ENCODE measurements at places on chromosomes 1 and 21.

DNA sequence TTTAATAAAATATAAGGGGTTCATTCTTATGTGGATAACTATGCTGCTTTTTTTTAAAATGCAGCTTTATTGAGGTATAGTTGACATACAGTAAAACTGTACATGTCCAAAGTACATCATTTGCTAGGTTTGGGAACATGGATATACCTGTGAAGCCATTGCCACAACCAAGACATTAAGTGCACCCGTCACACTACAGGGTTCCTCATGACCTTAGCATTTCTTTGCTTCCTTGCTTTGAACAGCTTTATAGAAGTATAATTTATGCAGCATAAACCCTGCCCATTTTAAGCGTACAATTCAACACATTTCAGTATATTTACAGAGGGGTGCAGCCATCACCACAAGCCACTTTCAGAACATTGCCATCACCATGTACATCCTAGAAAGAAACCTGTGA, 26.3 kb downstream of the FHAD1 start:
- DNase-seq = no peak

GRCh38 chr1:81231729-81232038, 569.0 kb upstream of the ADGRL2 start:
- DNase-seq = no peak

GRCh38 chr1:179867493-179868330, 9.9 kb downstream of the TOR1AIP2 start:
- DNase-seq = peak; percentile 15

DNA sequence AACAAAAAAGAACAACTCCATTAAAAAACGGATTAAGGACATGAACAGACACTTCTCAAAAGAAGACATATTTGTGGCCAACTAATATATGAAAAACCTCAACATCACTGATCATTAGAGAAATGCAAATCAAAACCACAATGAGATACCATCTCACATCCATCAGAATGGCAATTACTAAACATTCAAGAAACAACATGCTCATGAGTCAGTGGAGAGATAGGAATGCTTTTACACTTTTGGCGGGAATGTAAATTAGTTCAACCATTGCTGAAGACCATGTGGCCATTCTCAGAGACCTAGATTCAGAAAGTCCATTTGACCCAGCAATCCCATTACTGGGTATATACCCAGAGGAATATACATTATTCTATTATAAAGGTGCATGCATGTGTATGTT, 1442.6 kb upstream of the B3GALT2 start:
- no peak for DNase-seq

DNA sequence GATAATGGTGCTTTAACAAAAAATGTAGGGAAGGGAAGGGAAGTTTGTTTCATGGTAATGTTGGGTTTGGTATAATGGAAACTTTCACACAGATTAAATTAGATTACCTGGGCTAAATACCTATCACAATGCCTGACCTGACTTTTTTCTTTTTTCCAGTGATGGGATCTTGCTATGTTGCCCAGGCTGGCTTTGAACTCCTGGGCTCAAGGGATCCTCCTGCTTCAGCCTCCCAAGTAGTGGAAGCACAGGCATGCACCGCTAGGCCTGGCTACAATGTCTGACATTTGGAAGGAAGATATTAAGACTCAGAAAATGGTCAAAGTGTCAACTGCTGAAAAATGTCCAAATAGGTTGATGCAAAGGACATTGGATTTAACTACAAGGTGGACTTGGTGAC, 67.4 kb downstream of the KCNK1 start:
- DNase-seq = no peak

GRCh38 chr1:151545542-151545941, 5.4 kb downstream of the TUFT1 start:
- no peak for DNase-seq

DNA sequence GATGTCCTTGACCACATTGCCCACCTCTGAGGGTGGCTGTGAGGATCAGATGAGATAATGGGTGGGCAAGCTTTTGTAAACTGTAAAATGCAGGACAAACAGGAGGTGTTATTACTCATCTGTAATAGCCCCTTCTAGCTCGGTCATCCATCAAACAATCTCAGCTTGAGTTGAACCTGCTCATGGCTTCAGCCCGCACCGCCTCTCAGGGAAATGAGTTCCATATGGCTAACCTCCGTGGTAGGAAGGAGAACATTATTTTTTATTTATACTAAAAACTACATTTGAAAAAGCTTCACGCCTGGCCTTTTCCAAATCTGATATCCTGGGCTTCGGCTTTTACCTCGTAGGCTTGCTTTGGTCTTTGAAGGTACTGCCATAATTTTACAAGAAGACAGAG, 116.2 kb upstream of the USP24 start:
- DNase-seq = no peak

GRCh38 chr21:32356874-32357395, 35.9 kb downstream of the URB1 start:
- no peak for DNase-seq

- DNase-seq = no peak
These were observed 16.4 kb upstream of the KANK4 start for GRCh38 chr1:62335656-62336055.

DNA sequence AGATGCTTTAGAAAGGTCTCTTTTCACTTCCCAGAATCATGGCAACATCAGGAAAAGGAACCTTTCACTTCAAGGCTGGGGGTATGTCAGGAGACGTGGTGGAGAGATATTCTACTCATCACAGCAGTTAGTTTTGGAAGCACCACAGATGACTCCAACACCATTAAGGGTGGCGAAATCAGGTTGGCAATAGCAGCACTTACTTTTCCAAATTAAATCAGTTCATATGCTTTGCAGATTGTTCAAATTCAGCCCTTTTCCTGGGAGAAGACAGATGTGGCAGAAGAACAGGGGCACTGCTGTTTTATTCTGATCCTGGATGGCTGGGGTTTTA, 79.0 kb downstream of the RUNX1 start:
- DNase-seq = no peak

DNA sequence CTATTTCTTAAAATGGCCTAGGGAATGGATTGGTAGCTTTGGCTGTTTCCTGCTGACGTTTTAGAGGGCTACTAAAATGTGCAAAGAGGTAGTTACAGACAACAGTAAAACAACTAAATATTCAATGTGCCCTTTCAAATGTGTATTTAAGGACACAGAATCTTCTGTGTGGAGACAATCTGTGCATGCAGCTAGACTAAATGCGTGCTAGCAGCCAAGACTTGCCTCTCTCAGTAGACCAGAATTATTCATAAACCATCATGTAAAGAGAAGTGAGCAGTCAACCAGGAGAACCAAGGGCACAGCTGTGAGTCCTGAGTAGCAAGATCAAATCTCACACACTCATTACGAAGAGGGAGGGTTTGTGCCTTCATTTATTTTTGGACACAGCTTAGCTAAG, 160.2 kb upstream of the GREM2 start:
- DNase-seq = no peak

- peak; percentile 27 for DNase-seq
These were observed 110.8 kb downstream of the LACTBL1 start for GRCh38 chr1:22861764-22862440.

DNA sequence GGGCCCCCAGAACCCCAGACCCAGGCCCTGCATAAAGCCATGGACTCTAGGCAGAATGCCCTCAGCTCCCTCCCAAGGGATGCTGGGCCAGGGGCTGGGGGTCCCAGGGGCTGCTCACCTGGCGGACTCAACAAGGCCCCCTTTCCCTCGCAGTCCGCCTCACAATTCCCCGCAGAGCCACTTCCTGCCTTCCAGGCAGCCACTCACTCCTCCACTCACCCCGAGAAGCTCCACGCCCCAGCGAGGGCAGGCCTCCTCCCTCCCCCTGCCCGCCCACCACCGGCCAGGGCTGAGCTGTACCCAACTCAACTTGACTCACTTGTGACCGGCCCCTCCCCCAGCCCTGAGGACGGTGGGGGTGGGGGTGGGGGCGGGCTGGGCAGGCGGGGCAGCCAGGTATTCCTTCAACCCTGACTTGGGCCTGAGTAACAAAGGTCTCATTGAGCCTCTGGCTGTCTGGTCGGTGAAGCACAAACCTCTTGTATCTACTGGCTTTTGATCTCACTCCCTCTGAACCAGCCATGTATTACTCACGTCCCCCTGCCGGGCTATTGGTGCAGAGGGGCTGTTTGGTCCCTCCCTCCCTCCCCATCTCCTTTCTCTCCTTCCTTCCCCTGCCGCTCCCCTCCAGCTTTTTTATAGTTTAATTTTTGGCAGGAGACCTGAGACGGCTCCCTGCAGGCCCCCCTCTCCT, 5.9 kb downstream of the BLACAT1 start:
- no peak for DNase-seq

GRCh38 chr1:219385787-219386427, 212.2 kb downstream of the LYPLAL1 start:
- DNase-seq = peak; percentile 15

DNA sequence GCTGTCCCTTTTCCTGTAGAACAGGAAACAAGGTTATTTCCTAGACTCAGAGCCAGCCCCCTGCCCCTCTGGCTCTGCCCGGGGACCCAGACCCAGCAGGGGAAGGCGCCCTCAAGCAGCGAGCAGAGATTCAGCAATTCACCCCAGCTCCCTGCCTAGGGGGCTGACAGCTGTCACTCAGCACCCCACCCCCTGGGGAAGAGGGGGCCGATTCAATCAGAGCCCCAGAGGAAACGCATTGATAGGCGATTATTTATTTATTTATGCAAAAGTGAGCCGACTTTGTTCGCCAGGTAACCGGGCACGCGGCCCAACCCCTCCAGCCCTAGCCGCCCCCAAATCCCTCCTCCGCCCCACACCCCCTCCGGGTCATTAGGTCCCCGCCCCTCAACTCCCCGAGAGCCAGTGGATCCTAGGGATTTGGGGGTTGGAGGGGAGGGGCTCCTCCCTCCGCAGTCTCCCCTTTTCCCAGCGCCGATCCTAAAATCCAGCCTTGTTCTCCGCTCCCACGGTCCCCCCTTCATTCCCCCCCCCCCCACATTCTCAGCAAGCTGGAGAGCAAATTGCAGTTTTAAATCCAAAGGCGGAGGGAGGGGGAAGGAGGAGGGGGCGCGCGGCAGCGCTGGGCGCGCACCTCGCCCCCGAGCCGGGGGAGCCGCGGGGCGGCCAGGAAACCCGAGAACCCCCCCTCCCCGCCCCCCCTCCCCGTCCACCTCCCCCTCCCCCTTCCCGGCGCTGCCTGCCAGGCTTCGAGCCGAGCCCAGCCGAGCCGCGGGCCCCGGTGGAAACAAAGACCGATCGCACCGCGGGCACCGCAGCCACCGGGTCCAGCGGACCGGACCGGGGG, 1.3 kb downstream of the AHDC1 start:
- no peak for DNase-seq

DNA sequence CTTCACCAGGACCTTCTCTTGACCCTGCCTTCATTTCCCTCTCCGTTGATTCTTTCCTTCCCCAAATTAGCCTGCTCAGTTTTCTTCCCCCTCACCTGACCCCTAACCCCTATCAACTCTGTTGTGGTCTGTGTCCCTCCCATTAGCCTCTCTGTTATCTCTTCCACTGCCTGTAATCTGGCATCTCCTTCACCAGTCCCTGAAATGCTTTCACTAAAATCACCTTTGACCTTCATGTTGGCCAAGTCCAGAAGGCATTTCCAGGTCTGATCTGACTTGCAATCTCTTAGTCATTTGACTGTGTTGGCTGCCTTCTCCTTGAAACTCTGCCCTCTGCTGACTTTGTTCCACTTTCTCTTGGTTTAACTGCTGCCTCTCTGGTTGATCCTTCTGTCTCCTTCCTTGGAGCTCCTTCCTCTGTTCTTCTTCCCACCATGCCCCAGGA, 28.2 kb downstream of the ATP8B2 start:
- DNase-seq = peak; percentile 75

DNA sequence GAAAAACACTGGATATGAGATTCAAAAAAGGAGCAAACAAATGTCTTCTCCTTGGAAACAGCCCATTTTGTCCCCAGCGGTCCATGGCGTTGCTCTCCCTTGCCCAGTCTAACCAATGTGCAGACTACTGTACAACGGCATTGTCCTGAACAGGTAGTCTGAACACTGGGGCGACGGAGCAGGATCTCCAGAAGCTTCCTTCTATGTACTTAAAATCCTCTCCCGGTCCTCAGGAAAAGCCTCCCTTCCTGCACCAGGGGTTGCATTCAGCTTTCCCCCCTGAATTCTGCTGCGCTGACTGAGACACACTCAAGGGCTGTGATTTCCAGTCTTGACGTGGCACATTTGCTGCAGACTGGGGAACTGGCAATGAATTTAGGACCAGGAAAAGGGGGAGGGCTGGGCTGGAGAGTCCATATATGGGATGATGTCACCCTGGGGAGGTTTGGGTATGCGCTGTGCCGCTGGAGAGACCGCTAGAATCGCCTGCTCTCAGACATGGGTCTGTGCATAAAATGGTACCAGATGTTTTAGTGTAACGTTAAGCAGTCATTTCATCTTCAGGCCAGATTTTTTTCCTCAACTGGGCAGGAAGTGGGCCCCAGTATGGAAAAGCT, 275.9 kb upstream of the C1orf105 start:
- DNase-seq = no peak

DNA sequence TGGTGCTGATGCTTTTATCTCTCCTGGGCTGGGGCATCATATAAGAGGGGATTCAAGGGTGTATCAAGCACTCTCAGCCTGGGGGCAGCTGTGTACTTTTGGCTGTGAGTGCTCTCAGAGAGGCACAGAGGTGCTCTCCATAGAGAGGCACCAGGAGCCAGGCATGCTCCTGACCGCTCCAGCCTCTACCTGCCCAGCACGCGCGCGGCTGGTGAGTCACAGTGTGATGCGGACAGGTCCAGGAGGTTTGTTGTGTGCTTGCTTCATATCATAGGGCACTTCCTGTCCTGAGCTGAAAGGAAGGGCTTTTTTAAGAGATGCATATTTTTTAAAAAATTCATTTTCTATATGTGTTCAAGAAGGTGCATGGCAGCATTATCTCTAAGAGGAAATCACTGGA, 93.6 kb upstream of the BCAR3 start:
- DNase-seq = no peak

All from AML-193 (cell line).